ENCODE measurements at places on chromosomes 1 and 21.
A peak's percentile ranks its signal among the peaks of the same experiment; 100 is the strongest.

GRCh38 chr1:62746086-62746808 lies 37.7 kb upstream of the ATG4C start:
- no peak for DNase-seq

GRCh38 chr1:205927676-205928075 lies 15.6 kb downstream of the SLC26A9 start:
- DNase-seq, result no peak

DNA sequence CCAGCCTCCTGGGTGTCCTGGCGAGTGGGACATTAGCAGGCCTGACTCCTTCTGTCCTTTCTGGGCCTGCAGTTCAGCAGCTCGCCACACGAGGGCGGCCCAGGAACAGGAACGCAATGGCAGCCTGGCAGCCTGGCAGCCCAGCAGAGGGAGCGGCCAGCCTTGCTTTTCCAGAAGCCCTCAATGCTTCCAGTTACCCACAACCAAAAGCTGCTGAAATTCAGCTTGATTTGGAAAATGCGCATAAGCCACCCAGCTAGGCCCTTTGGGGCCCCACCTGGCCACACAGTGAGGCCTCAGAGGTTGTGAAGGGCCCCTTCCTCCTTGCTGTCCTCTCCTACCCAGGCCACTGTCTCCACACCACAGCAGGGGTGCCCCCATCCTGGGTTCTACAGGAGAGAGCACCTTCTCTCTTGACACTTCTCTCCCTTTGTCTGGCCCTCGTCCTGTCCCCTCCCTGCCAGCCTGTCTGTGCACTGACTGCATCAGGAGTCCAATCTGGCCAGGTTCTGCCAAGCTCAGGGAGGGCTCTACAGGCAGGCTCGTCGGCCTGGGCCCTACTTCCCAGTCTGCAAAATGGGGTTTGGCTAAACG lies 103.4 kb upstream of the VAMP3 start:
- peak; percentile 93 for DNase-seq

DNA sequence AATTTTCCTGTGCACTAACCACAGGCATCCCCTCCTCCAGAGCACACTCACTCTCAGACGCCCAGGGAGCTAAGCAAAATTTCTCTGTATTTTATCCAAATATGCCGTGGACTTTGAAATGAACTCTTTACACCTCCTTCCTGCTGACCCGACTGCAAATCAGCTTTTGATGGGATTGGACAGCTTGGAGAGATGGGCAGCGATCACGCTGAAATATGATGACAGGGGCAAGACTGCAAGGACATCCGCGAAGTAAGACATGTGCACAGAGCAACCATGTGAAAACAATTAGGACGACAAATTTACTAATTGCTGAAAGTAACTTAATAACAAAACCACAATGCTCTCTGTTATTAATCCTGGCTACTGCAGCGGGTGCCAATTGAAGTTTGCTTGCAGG lies 64.6 kb upstream of the CLDN14 start:
- no peak for DNase-seq

- DNase-seq, result no peak
Observed at GRCh38 chr1:53577761-53578100, 118.5 kb downstream of the DMRTB1 start.

- DNase-seq, result peak; percentile 57
Observed at GRCh38 chr1:60114745-60115318, 41.3 kb upstream of the C1orf87 start.

- no peak for DNase-seq
Observed at GRCh38 chr1:185369786-185370185, 52.7 kb upstream of the IVNS1ABP start.

DNA sequence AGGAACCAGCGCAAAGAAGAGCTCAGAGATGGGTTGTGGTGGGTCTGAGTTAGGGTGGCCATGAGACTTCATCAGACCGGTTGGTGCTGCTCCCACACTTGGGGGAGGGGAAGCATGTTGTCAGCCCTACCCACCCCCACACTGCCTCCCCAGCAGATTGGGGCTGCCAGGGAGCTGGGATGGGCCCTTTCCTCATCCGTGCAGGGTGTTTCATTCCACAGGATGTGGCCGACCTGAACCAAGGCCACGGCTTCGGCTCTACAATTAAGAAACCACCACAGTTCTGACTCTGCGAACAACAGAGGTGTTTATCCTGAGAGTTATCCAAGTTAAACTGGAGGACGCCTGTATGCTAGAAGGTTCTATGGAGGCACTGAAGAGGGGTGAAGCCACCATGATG lies 171.2 kb downstream of the ETS2 start:
- no peak for DNase-seq

DNA sequence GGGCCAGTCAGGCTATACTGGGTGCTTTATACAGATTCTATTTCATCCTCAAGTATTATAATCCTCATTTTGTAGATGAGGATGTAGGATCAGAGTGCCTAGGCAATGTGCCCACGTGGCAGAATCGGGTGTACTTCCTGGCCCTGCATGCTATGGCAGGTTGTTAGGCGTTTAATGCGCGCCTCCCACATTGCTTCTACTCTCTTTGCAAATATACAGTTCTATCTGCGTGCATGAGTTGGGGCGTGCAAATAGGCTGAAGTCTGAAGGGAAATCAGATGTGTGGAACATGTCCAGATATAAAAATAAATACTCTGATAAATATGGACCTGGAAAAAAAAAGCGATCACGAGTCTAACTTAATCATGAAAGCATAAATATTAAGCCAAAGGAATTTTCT lies 194.7 kb upstream of the FMN2 start:
- no peak for DNase-seq

DNA sequence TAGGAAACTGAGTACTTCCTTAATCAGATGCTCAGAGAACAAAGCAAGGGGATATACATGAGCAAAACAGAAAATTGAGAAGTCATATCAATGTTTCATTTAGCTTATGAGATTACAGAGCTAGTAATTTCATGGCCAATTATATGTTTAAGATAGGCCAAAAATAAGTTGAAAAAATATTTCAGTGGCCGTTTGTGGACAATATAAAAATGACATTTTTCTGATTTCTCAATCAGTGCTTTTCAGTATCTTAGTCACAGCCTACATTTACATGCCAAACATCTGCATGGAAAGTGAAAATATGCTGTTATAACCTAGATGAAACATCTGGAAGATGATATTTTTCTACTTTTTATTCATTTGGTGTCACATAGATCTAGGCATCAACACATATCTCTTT lies 192.5 kb downstream of the HLX start:
- no peak for DNase-seq

- no peak for DNase-seq
Observed at GRCh38 chr1:234481771-234482170, 2.8 kb upstream of the TARBP1 start.

- peak; percentile 53 for DNase-seq
Observed at GRCh38 chr1:145887631-145888030, 2.0 kb upstream of the ANKRD35 start.

DNA sequence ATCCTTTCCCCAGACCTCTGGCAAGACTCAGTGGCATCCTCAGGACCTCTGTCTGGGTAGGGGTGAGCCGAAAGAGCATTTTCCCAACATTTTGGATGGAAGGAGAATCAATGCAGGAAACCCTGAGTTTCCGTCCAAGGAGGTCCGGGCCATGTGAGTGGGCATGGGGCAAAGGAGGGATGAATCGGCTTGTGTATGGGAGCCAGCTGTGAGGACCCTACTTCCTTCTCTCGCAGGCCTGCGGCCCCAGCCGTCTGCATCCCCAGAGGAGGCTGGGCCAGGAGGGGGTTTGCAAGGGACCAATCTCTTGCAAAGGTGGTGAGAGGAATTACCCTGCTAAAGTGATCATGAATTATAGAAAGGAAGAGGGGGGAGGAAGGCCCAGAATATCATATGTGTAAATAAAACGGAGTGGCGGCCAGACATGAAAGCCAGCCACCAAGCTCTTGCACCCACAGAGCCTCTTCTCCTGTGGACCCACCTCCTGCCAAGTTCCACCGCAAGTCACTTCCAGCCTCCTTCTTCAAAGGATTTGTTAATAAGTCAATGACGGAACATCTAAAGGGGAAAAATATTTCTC lies 48.2 kb upstream of the POU3F1 start:
- DNase-seq, result no peak

DNA sequence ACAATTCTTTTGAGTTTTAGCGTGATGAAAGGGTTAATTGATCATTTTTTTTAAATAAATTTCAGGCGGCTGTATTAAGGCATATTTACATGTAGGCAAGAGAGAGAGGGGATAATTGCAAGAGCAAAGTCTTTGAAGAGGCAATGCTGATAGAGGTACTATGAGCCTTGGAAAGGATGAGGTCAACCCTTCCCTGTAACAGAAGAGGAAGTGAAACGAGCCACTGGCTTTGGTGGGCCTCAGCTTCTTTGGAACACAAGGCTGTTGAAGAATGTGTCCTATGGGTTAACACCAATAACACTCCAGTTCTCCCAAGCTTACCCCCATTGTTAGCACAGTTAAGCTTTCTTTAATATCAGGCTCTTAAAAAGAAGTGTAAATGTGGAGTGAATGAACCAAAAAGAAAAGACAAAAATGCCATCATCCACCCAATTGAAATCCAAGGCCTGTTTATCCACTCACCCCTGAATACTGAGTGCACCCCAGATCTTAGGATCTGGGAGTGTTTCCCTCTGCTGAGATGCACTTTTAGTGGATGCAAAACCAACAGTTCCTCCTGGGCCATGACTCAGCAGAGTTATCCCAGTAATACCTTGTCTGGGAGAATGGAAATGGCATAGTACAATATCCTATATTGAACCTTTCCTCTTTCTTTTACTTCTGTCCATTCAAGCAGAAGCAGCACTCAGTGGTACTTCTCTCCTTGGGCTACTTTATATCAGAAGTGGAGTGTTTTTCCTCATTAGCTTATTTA lies 216.4 kb downstream of the SLC44A5 start:
- no peak for DNase-seq

DNA sequence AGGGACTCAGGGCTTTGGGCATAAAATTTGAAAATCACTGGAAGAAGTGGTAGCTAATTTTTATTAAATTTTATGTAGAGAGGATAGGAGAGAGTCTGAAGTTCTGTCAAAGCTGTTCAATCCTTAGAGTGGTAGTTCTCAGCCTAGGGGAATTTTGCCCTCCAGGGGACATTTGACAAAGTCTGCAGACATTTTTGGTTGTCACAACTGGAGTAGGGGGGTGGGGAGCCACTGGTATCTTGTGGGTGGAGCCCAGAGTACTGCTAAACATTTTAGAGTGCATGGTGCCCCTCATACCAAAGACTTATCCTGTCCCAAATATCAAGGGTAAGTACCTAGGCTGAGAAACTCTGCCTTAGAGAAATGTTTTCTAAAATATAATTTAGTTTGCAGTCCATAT lies 30.2 kb downstream of the RASAL2 start:
- no peak for DNase-seq

DNA sequence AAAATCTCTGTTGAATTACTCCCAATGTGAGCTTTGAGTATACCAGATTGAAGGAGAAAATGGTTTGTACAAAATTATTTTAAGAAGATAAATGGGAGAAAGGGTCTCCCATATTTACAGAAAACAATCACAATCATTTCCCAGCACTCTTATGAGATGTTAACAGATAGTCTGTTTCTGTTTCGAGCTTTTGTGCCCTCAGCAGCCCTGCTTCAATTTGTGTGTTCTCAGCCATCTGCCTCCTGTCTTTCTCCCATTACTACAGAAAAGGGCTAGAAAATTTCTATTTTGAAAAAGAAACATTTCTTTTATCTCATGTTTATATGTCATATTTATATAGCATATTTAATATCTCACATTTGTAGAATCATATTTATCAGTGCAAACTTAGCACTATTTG lies 498.4 kb downstream of the TTLL7 start:
- no peak for DNase-seq

DNA sequence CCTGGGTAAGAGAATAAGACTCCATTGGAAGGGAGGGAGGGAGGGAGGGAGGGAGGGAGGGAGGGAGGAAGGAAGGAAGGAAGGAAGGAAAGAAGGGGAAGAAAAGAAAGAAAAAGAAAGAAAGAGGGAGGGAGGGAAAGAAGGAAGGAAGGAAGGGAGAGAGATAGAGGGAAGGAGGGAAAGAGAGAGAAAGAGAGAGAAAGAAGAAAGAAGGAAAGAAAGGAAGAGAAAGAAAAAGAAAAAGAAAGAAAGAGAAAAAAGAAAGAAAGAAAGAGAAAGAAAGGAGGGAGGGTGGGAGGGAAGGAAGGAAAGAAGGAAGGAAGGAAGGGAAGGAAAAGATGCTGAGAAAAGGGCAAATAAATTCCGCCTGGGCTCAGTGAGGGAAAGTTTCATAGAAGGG lies 74.7 kb upstream of the IFNAR2 start:
- no peak for DNase-seq

DNA sequence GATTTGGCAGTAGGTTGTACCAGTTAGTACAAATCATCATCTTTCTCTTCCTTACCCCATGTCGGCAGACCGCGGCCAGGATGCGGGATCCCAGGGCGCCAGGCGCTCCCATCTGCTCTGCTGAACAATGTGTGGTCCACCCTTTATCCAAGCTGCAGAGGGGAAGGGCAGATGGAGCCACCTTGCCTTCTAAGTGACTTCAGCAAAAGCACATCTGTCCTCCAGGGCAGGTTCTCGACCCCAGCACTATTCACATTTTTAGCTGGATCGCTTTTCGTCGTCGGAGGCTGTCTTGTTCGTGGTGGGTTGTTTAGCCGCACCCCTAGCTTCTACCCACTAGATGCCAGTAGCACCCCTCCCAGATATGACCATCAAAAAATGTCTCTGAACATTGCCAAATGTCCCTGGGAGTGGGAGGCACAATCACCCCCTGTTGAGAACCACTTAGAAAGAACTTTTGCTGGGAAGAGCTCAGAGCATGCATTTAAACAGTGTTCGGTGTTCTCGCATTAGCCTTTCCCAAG lies 58.1 kb upstream of the SIM2 start:
- no peak for DNase-seq

DNA sequence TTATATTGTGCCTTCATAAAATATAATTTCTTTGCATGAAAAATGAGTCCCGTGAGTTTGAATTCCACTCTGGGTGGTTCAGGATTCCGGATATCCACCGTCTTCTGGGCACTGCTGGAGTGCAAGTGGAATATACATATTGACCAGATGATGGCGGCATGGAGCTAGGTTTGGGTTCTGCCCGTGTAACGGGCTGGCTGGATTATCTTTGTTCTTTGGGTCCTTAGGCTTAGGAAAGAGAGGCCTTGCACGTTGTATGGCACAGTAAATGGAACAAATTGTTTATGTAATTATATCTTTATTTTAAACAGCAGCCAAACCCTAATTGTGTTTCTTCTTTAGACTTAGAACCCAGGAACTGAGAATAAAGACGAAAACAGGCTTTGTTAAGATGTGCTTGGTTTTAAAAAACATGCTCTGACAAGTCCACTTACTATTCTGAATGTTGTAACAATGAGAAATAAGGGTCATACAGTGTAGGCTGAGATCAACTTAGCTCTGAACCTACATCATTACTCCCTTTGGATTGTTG lies 13.5 kb upstream of the ACBD6 start:
- peak; percentile 67 for DNase-seq

DNA sequence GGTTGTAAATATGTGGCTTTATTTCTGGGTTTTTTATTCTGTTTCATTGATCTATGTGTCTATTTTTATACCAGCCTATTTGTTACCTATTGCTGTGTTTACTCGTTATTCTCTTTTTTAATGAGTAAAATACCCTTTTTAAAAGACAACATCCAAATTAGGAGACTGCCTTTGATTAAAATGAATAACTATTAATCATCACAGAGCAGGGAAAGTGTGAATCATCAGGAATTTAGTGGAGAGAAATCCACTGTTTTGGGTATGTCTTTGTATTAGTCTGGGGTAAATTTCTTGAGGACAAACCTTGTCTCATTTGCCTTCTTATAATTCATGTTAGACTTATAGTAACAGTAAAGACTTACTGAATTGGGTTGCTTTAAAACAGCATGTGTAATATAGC lies 12.1 kb downstream of the DISC1 start:
- no peak for DNase-seq

GRCh38 chr1:225445639-225446594 lies 18.1 kb upstream of the LBR start:
- no peak for DNase-seq

GRCh38 chr1:109632671-109633346 lies 13.2 kb downstream of the AMPD2 start:
- no peak for DNase-seq

Measured in kidney (tissue), 22 donors.